ENCODE measurements at places on chromosomes 1 and 21. TPM values are rescaled to one million over a fixed set of nuclear protein-coding genes. Genes with fewer than 3 reads are reported as not detected.

DNA sequence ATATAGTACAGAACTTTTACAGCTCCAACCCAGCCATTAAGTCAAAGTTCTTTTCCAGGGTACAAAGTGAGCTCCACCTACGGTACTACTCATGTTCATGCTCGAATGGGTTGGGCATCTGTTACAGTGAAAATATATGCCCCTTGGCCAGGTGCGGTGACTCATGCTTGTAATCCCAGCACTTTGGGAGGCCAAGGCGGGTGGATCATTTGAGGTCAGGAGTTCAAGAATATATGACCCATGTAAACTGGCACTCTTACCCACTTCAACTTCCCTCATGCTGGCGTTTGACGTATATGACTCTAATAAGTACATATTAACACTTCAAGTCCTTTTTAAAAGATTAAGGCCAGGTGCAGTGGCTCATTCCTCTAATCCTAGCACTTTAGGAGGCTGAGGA is 71.3 kb upstream of the PKN2 start:
- DNase-seq = no peak

DNA sequence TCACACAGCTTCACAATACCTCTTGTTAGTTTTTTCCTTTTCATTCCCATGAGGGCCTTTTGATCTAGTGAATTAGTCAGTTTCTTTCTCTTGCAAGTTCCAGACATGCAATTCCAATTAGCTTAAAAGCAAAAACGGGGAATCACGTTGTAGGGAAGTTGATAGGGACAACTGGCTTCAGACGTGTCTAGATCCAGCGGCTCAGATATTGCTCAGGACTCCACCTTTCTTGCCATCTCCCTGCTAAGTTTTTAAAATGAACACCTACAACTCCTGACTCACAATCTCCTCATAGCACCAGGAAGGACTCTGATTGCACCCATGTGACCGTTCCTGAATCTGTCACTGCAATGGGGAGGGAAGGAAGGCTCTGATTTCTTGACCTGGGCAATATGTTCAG is 63.8 kb upstream of the ARHGAP29 start:
- DNase-seq = no peak

NCF2 gene
- total RNA-seq = under 0.01 TPM

OR2T2 gene
- not detected for total RNA-seq

Data from lung microvascular endothelial cell (primary cell).